Gastrocnemius medialis (tissue), 4 donors: ENCODE measurements at places on chromosomes 11 and 22. TPM values are rescaled to one million over a fixed set of nuclear protein-coding genes. Genes with fewer than 3 reads are reported as not detected.

Gene LARGE1
- 48.5 TPM for total RNA-seq

Gene DAGLA
- total RNA-seq: 2.4 TPM

Gene OR51B2
- total RNA-seq: not detected

Gene OR4D5
- total RNA-seq: not detected

Gene SERHL2
- total RNA-seq: 0.84 TPM

Gene CASTOR1
- total RNA-seq: 6.5 TPM

Gene NEFH
- not detected for total RNA-seq

Gene PHETA2
- 2.3 TPM for total RNA-seq
